ENCODE measurements at places on chromosomes 6 and 20.

DNA sequence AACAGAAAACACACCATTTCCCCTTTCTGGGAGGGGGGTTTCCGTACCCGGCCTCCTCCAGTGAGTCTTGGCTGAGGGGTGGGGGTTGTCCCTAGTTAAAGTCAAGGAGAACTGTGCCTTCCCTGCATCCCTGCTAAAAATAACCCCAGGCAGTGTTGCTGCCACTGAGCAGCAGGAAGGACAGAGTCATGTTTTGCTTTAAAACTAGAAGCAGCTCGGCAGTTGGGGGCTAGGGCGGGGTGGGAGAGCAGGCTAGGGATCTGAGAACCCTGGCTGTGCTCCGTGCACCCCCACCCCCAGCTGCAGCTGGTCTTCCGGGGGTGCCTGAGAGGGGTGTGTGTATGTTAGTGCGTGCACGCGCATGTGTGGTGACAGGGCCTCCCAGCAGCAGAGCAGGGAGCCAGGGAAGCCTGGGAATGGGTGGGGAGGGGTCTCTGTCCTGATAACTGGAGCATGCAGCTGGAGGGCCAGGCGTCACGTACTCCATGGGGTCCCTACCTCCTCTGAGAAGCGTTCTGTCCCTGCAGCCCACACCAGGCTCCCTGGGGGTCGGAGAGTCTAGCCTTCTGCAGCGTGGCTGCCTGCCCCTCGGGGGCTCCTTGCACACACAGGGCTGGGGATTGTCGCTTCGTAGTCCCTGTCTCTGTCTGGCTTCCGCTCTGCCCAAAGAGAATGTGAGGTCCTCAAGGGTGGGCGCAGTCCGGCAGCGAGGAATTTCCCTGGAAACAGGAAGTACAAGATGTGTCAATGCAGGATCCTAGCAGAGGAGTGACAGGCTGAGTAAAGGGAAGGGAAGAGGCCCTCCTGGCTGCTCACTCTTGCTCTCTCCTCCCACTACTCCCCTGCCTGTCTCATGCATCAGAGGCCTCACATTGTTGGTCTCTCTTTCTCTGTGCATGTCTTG is 16.8 kb upstream of the ARMC12 start:
- peak; percentile 29 for DNase-seq

GRCh38 chr6:4023240-4023639 is 55.7 kb downstream of the FAM217A start:
- peak; percentile 65 for DNase-seq

- DNase-seq = peak; percentile 32
Measured at GRCh38 chr20:37758332-37758731, 64.5 kb downstream of the CTNNBL1 start.

GRCh38 chr6:144741659-144742058 is 456.5 kb downstream of the UTRN start:
- no peak for DNase-seq

DNA sequence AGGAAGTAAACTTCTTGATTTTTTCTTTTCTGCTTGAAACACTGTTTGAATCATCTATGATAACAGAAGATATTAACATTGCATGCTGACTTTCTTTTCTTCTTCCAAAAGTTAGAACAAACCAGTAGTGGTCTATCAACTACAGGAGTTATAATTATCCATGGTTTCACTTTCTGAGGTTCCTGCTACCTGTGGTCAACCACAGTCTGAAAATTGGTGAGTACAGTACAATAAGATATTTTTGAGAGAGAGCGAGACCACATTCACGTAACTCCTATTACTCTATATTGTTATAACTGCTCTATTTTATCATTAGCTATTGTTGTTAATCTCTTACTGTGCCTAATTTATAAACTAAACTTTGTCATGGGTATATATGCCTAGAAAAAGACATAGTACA is 86.1 kb downstream of the MAP7 start:
- DNase-seq = no peak

DNA sequence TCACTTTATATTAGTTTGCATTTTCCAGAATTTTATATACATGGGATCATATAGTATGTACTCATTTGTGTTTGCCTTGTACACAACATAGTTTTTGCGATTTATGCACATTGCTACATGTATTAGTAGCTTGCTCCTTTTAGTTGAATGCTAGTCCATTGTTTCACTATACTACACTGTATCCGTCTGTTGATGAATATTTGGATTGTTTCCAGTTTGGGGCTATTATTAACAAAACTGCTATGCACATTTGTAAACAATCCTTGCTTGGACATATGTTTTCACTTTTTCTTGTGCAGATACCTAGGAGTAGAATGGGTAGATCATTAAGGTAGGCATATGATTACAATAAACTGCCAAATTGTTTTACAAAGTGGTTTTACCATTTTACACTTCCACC is 3.9 kb upstream of the LRRC1 start:
- no peak for DNase-seq

GRCh38 chr6:118752803-118753202 is 101.4 kb upstream of the CEP85L start:
- no peak for DNase-seq

- DNase-seq = no peak
Measured at GRCh38 chr6:160128879-160129516, 7.4 kb downstream of the SLC22A1 start.

GRCh38 chr6:112660626-112661025 is 313.5 kb downstream of the RFPL4B start:
- DNase-seq = no peak

DNA sequence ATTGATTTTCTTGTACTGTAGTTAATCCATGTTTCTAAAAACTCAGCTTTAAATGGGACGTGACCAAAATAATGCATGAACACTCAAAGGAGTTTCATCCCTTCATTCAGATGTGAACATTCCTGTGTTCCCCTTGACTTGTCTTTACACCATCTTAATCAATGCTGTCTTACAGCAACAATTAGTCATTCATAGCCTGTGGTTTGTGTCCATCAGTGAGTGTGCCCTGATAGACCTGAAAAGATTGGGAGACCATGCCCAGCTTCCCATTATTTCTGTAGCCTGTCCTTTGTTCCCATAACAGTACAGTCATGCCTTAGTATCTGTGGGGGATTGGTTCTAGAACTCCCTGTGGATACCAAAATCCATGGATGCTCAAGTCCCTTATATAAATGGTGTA is 23.9 kb downstream of the NT5E start:
- no peak for DNase-seq

GRCh38 chr6:107330168-107330567 is 129.2 kb downstream of the PDSS2 start:
- DNase-seq = no peak

DNA sequence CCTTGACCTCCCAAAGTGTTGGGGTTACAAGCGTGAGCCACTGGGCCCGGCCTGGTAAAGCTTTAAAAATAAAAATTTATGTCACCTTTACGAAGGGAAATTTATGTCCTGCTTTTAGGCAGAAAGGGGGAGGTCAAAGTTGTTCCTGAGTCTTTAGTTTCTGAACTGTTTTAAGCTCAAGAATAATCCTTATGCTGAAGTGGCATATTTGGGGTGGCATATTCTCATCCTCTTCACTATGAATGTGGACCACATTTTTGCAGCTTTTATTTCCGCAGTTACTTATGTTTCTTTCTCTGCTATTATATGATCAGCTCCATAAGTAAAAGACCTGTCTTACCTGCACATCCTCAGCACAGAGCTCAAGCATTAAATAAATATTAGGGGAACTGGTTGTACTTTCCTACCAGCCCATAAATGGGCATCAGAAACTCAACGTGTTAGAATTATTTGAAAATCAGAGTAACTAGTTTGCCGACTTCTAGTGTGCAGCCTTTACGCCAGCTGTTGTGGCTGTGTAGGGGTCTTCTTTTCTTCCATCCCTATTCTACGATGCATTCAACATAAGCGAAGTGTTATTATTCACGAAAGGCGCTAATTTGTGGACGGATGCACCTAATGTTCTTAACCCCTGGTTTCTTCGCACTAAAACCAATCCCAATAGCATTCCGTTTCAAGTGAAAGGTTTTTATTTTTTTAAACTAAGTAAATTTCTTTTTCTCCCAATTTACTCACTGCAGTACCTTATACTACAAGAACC is 867 bp upstream of the AKAP7 start:
- DNase-seq = no peak

- no peak for DNase-seq
Measured at GRCh38 chr6:37536491-37537190, 36.9 kb upstream of the CCDC167 start.

GRCh38 chr6:139647016-139647415 is 272.6 kb upstream of the CITED2 start:
- DNase-seq = no peak

- no peak for DNase-seq
Measured at GRCh38 chr6:113786168-113786567, 71.0 kb upstream of the MARCKS start.

DNA sequence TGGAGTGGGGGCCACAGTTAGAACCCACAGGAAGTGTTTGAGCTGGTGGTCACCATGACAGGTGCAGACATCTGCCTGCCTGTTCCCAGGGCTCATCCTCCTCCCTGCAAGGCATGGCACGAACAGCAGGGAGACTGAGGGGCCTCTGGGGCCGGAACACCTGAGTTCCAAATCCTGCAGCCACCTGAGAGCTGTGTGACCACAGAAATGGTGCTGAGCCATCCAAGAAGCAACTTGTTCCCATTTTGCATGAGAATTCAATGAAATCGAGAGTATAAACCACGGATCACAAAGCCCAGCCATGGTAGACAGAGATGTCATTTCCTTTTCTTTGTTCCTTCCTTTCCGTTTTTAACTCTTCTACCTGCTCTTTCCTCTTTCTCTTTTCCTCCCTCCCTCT is 268.6 kb downstream of the FOXA2 start:
- no peak for DNase-seq

DNA sequence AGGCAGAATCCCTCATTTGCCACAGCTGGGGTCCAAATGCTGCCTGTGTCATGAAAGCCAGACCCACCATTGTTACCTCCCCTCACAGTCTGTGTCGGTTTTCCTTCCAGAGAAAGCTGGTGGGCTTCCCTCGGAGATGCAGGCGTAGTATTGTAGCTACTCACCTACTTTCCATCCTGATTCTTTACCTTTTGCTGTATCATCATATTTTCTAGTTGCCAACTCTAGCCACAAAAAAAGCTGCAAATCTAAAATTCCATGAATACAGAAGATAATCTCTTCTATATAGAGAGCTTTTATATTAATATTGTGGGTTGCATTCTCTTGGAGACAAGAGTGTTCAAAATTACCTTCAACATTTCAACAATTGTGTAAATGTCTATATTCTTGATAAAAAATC is 98.0 kb upstream of the LAMP5 start:
- no peak for DNase-seq

- no peak for DNase-seq
Measured at GRCh38 chr6:166877906-166878305, 78.4 kb downstream of the RNASET2 start.

DNA sequence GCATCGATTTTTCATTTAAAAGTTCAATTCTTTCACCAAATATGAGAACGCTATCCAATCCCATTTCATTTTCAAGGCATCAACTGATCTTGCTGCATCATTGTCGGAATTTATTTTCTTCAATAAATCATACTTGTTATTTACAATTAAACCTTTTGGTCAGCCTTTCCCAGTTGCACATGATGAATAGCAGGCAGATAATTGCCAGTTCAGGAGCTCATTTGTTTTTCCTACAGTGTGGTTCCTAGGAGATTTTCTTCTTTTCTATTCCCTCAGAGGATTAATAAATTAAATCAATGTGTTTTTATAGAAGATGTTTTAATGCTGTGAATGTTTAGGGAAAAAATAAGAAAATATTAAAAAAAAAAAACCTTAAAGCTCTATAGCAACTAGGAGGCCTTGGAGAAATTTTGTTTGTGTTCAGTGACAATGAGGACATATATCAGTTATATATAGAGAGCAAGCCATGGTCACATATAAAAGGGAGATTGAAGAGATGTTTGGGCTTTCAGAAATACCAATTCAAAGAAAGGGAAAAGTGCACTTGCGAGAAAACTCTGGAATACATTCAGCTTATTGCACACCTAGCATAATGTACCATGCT is 30.4 kb downstream of the LGSN start:
- DNase-seq = no peak

DNA sequence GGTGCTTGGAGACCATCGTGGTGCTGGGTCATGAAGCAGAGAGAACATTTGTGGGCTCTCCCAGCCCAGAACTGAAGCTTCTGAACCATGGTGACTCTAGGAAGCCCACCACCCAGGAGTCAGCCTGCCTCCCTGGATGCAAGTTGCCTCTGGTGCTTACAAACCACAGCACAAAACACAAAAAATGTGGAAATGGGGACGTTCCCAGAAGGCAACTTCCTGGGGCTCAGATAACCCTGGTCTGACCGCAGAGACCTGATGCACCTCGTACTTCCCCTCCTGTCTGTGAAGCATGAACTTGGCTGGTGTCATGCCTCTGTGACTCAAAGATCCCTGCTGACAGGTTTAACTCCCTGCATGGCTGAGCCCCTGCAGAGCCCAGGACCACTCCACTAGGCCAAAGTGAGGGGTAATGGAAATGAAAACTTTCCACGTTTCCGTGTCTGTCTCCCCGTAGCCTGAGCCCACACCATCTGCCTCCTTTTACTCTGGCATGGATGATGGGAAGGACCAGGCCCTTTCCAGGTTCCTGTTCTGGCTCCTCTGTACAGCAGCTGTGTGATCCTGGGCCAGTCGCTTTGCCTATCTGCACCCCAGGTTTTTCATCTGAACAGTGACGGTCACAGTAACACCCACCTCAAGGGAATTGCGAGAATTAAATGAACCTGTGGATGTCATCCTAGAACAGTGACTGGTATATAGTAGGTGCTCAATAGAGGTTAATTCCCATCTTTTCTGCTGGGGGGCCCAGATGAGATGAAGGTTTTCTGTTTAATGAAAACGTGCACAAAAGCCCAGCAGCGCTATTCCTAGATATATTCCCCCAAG is 57.7 kb downstream of the PPP1R16B start:
- no peak for DNase-seq

DNA sequence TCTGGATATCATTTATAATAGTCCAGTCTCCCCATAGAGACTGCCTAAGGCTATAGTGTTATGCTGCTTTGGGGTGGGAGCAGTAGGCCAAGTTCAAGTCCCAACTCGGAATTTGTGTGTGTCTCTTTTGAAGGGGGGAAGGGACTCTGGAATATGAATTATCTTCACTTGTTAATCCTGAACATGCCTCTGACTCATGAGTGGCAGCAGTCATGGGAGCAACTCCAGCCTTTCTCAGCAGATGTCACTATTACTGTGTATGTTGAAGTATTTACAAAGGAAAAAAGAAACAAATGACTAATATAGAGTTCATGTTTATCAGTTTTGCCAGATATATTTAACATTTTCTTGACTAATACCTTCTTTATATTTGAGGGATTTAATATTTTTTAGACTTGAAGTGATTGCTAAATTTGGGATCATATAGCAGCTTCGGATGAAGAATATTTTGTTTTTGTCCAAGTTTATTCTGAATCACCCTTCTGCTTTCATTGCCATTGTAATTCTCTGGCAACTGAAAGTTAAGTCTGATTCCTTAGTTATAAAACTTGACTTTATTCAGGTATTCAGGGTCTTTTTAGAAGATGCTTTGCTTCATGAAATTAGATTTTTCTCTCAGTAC is 23.4 kb downstream of the FAM217A start:
- DNase-seq = peak; percentile 38

- DNase-seq = no peak
Measured at GRCh38 chr20:57071283-57071731, 195.1 kb downstream of the BMP7 start.

- no peak for DNase-seq
Measured at GRCh38 chr6:136950436-136951126, 28.5 kb downstream of the SLC35D3 start.

- DNase-seq = no peak
Measured at GRCh38 chr6:49966823-49967222, 2.6 kb downstream of the DEFB113 start.

GRCh38 chr6:94462231-94462630 is 1042.9 kb upstream of the EPHA7 start:
- DNase-seq = no peak
